NCI-H1694 (cell line): ENCODE measurements at places on chromosomes 16 and 17.

DNA sequence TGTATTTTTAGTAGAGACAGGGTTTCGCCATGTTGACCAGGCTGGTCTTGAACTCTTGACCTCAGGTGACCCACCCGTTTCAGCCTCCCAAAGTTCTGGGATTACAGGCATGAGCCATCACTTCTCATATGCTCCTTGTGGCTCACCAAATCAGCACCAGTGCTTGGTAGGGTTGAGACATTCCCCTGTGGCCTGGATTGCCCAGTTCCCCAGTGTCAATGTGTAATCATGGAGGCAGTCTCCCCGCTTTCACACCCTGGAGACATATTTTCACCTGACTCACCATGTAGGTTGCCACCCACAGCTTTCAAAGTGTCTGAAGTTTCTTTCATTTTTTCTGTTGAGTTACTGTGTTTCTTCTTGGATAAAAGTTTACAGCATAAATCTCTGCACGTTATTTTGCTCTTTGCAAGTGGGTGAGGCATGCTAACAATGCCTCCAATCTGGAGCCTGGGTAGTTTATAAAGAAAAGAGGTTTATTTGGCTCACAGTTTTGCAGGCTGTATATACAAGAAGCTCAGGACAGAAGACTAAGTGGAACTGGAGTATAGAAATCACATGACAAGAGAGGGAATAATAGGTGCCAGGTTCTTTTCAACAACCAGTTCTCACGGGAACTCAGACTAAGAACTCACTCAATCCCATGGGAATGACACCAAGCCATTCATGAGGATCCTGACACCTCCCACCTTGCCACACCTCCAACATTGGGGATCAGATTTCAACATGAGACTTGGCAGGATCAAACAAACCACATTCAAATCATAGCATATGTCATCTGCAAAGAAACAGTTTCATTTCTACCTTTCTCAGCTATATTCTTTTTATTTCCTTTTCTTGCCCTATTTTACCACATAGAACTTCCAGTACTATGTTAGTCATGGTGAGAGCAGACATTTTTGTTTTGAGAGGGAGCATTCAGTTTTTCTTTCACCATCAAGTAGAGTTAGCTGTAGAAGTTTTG is 113.2 kb downstream of the PHKB start:
- no peak for DNase-seq

DNA sequence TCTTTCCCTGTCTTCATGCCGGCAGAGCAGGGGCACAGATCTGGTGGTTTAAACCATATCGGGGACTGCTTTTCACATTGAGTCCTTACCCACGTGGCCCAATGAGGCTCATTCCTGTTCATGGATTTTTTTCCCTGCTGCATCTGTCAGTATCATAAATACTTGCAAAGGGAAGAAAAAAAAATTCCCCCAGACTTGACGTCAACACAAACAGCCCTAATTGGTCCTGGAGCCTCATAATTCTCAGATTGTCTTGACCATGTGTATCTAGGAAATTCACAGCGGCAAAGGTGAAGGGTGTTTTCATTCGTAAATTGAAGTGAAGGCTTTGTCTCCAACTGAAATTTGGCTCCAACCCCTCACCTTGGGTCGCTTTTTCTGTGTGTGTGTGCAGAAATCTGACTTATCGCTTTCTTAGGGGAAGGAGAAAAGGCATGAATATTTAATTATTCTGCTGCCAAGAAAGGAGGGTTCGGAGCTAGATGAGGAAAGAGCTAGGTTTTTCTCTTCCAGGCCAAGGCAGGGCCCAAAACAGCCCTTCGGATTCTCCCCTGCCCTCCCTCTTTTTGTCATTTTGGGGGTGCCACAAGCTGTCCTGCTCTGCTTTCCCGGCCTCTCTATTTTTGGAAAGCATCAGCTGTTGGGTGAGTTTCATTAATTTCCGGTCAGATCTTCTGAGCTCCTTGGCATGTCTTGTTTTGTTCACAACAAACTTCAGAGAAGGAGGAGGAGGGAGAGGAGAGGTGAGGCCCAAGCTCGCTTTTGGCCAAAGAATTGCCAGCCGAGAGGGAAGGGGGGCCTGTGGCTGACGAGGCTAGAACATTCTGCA is 17.8 kb upstream of the CIBAR2 start:
- peak; percentile 55 for DNase-seq

- DNase-seq: no peak
These were observed 43.7 kb downstream of the MAP2K4 start for GRCh38 chr17:12064395-12064794.

- DNase-seq: no peak
These were observed 39.8 kb downstream of the ABCA5 start for GRCh38 chr17:69287168-69287567.

GRCh38 chr17:17408236-17408794 is 68.5 kb upstream of the MED9 start:
- no peak for DNase-seq
